NCI-H1092 (cell line): ENCODE measurements at places on chromosomes 12 and 14.

DNA sequence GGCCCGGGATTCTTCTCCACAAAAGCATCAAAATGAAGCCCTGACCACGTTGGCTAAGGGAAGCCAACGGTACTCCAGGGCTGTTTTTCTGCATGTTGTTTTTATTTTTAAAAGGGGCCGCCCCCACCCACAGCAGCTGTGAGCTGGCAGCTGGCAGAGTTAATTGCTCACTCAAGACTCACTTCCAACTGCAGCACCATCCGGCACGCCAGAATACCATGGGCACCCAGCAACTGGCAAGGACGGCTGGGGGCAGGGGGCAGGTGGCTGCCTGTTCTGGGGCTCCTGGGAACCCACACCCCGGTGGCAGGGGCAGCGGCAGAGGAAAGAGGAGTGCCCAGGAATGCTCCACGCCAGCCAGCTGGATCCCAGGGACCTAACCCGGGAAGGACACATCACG lies 44.3 kb downstream of the NCOR2 start:
- peak; percentile 28 for DNase-seq

- DNase-seq: no peak
Observed at GRCh38 chr12:78764913-78765312, 99.7 kb upstream of the SYT1 start.

DNA sequence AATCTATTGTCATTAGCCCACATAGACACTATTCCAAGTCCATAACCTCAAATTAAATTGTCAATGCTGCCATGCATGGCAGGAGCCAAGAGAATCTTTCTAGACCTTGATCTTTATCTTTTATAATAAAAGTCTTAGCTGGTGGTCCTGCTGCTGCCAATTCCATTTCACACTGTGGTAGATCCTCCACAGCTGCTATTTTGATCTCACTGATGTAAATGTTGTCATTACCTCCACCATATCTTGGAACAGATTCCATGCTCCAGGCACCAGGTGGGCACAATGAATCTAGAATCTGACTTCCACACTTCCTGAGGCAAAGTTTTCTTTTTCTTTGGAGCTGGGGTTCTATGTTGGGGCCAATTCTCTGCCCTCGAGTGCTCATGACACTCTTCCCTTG lies 161.2 kb downstream of the TMTC3 start:
- DNase-seq: no peak

GRCh38 chr14:85079842-85080730 lies 449.9 kb upstream of the FLRT2 start:
- DNase-seq: no peak

DNA sequence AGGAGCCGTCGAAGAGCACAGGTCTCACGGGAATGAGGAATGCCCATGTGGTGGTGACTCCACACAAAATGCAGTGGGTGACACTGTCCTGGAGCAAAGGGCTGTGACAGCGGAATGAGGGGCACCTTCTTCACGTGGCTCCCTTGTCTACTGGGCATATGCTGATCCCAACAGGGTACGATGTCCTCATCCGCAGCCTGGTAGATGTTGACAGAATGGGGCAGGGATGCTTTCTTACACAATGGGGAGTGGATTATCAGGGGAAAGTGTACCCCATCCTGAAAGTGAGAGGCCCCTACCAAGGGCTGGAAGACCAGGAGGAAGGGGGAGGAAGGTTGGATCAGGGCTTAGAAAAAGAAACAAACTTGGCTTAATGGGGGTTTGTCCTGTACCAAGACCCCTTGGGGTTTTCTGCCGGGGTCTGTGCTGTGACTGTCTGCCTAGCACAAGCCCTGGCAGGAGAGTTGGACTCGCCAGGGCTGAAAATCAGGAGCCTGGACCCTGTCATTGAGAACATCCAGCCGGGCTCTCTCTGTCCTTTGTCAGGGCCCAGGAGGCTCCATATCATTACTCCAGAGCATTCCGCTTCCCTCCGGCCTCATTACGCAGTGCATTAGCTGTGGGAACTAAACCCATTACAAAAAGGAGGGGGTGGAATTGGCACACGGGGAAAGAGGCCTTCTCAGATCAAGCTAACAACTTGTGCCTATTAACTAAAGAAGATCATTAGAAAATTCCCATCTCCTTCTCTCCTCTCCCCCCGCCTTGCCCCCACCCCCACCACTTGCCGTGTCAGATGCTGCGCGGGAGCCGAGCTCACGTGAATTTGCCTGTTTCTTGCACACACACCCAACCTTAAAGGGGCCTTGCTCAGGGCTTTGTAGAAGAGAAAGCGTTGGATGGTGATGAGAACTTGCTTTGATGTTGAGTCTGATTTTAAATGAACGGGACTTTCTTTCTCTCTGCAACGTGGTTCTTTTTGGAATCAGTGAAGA lies 171.8 kb upstream of the PARP11 start:
- DNase-seq: no peak

DNA sequence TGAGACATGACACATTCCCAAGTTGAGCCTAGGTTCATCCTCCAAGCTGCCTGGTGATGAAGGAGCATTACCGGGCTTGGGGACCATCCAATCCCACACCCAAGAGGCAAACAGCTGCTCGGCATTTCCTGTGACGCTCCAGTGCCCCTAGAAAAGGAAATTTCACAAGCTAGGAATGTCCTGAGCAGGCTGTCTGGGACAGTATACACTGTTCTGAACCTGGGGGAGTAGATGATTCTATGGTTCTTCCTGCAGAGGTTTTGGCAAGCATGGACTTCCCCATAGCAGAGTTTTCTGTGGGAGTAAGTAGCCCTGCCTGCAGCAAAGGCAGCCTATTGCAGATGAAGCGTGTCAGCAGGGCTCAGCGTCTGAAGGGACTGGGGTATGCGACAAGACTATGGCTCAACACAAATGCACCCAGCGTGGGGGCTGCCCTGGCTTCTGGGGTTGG lies 47.4 kb upstream of the SRSF5 start:
- DNase-seq: no peak

- DNase-seq: no peak
Observed at GRCh38 chr12:34595749-34596733, 573.7 kb downstream of the ALG10 start.

GRCh38 chr12:91179966-91180561 lies 2.6 kb downstream of the DCN start:
- no peak for DNase-seq

- DNase-seq: no peak
Observed at GRCh38 chr14:53002576-53002975, 51.7 kb upstream of the FERMT2 start.

- no peak for DNase-seq
Observed at GRCh38 chr12:70534466-70534865, 102.8 kb downstream of the PTPRB start.

GRCh38 chr14:61898568-61898967 lies 136.3 kb downstream of the SNAPC1 start:
- no peak for DNase-seq

- DNase-seq: no peak
Observed at GRCh38 chr14:71070169-71070568, 162.9 kb downstream of the PCNX1 start.

GRCh38 chr14:72061718-72062117 lies 129.5 kb downstream of the RGS6 start:
- no peak for DNase-seq

DNA sequence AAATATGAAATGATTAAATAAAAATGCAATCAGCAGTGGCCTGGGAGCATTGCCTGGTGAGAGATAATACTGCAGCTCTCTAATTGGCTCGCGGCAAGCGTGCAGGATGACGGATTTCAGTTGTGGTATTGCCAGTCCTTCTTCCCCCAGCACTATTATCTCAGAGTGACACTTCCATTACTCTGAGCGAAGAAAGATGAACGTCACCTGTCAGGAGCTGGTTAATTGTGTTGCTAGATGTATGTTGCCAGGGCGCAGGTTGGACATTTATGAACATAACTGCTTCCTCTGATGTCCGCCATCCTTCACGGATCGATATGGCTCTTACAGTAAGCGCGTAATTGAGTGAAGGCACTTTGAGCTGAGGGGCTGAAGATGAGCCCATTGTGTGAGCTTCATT lies 374.9 kb downstream of the PDZRN4 start:
- DNase-seq: no peak

DNA sequence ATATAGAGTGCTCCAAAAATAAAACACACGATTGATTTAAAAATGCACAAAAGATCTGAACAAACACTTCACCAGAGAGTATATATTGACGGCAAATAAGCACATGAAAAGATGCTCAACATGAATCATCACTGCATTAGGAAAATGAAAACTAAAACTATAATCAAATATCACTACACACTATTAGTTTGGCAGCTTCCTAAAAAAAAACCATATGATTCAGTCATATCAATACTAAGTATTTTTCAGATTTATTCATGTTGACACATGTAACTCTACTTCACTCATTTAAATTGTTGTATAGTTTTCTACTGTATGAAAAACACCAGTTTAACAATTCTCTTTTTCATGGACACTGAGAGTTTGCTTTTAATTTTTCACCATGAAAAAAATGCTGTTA lies 41.6 kb downstream of the EXOC5 start:
- DNase-seq: no peak

- no peak for DNase-seq
Observed at GRCh38 chr12:80979816-80980215, 42.1 kb upstream of the LIN7A start.

DNA sequence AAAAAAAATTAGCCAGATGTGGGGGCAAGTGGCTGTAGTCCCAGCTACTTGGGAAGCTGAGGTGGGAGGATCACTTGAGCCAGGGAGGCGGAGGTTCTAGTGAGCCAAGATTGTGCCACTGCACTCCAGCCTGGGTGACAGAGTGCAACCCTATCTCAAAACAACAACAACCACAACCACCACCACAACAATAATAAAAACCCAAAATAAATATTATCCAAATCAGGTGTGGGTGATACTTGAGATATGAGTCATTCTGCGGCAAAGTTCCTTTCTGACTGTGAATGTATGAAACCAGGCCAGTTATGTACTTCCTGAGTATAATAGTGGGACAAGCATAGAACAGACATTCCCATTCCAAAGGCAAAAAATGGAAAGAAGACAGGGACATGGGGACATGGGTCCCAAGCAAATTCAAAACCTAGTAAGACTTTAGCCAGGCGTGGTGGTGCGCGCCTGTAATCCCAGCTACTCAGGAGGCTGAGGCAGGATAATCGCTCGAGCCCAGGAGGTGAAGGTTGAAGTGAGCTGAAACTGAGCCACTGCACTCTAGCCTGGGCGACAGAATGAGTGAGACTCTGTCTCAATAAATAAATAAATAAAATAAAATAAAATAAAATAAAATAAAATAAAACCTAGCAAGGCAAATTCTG lies 9.7 kb upstream of the ERC1 start:
- no peak for DNase-seq

DNA sequence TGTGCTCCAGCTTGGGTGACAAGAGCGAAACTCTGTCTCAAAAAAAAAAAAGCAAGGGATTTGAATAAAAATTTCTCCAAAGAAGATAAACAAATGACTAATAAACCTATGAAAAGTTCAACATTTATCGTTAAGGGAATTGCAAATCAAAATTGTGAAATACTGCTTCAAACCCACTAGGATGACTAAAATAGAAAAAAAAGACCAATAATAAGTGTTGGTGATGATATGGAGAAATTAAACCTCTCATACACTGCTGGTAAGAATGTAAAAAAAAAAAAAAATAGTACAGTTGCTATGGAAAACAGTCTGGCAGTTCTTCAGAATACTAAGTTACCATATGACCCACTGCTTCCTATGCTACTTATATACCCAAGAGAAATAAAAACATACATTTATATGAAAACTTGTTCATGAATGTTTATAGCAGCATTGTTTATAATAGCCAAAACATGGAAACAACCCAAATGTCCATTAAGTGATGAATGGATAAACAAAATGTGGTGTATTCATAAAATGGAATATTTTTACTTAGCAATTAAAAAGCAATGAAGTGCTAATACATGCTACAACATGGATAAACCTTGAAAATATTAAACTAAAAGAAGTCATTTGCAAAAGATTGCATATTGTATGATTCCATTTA lies 39.4 kb upstream of the TMPRSS12 start:
- no peak for DNase-seq

DNA sequence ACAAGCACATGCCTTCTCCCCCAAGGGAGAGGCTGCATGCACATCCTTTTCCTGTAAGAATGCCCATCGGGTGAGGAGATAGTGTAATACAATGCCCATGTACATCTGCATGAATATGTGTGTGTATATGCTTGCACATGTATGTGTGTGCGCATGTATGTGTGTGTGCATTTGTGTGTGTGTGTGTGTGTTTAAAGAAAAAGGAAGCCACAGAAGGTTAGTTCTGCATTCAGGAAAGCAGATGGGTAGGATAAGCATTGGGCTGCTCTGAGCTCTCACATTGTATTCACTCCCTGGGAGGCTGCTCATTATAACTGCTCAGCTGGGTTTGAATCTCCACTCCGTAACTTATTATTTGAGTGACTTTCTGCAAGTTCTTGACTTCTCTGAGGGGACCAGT lies 74.3 kb downstream of the GALNT8 start:
- no peak for DNase-seq

DNA sequence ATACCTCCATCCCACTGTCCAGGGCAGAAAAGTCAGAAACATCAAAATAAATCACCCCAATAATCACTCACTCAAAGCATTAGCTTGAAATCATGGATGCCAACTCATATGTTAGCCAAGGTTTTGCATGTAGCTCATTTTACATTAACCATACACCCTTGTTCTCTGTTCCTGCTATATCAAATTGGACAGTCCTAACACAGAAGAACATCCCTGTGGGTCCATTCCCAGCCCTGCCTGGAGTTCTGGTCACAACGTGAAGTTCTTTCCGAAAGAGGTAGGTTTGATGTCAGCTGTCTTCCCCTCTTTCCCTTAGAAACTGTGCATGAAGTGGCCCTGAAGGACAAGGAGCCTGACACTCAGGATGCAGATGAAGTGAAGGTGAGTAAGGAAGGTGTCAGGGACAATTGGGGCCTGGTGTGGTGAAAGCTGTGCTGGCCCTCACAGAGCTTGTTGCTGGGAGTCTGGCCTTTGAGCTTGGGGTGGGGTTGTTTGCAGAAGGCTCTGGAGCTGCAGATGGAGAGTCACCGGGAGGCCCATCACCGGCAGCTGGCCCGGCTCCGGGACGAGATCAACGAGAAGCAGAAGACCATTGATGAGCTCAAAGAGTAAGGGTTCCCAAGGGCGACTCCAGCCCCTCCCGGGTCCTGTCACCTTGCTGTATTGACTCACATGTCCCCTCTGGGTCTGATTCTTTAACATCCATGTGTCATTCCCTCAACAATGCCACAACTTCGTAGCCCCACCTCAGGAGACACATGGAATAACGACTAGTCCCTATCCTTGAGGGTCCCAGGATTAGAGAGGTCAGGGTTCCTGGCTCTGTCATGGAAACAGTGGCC lies 15.0 kb upstream of the PIP4K2C start:
- no peak for DNase-seq

DNA sequence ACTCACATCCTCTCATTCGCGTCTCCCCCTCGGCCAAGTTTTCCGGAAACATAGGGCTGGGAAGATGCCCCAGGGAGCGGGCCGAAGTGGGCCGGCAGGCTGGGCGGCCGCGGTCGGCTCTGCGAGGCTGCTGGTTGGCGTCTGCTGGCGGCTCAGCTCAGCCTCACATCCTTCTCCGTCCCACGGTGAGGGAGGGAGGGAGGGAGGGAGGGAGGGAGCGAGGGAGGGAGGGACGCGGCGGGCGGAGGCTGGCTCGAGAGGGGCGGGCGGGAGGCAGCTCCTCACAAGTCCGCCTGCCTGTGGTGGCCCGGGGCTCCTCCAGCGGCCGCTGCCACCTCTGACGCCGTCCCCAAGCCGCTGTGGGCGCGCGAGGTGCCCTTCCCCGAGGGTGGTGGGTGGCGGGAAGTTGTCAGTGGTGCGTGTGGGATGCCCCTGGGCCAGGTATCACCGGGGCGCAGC lies 93.8 kb downstream of the RFLNA start:
- no peak for DNase-seq
